Stimulated activated CD4-positive, alpha-beta T cell treated with anti-CD3 and anti-CD28 coated beads, Interleukin-15, amount 100 ng/mL, for 1 hour (primary cell): ENCODE measurements at places on chromosomes 4 and X.

DNA sequence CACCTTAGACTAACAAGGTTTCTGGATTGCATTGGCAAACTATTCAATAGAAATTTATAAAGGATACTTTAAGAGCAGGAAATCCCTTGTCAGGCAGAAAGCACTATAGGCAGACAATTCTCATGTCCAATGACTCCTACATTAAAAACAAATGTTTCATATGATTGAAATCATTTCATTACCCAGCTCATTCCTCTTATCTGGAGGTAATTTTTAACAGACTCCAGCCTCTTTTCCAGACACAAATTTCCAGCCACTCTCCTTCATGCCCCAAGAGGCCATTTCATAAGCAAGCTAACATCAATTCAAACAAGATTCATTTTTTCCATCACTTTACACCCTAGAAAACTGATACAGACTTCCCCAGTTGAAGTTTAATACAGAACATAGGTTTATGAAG lies 495.1 kb upstream of the FRG1 start:
- no peak for DNase-seq

DNA sequence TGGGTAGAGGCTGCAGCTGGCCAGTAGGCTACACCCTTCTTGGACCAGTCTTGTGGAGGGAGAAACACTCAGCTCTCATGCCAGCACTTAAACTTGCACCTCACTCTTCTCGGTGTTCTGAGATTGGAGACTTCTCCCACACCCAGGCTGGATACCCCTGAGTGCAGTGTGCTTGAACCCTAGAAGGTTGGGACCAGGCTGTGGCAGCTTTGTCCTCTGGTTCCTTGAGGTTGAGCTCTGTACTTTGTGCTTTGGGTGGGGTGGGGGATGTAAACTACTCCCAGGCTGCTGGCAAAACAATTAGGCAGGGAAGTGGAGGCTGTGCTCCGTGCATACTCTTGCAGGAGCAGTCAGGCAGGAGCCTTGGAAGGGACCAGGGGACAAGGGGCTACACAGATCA lies 143.6 kb upstream of the GNPDA2 start:
- no peak for DNase-seq

DNA sequence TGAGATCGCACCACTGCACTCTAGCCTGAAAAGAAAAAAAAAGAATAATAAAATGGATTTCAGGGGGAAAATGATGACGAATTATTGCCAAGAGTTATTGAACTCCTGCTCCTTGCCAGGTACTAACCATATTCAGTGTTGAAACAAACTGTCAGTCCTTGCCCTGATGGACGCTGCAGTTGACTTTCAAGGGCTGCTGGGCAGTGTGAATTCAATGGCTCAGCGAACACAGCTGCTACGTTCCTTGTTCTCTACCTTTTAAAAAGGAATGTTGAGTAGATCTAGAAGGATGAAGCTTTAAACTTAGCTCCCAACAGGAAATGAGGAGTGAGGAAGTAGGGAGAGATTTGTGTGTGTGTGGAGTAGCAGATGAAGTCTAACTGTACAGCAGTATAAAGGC lies 2.7 kb downstream of the LIMCH1 start:
- no peak for DNase-seq

- DNase-seq, result no peak
These were observed 82.8 kb downstream of the PHOX2B start for GRCh38 chr4:41665636-41666207.

- DNase-seq, result no peak
These were observed 68.7 kb downstream of the MCF2 start for GRCh38 chrX:139639253-139639652.

DNA sequence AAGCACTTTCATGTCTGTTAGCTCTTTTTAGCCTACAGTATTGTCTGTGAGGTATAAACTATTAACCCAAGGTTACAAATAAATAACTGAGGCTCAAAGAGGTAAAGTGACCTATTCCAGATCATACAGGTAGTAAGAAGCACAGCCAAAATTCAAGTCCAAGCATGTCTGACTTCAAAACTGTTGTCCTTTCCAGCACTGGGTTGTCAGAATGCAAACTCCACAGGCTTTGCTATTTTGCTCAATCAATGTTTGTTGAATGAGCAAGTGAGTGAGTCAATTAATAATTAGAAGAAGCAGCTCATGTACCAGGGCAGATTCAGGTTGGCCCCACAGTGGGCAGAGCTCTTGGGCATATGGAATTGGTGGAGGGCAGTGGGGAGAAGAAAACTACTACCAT lies 134.1 kb upstream of the ARHGEF9 start:
- DNase-seq, result no peak

DNA sequence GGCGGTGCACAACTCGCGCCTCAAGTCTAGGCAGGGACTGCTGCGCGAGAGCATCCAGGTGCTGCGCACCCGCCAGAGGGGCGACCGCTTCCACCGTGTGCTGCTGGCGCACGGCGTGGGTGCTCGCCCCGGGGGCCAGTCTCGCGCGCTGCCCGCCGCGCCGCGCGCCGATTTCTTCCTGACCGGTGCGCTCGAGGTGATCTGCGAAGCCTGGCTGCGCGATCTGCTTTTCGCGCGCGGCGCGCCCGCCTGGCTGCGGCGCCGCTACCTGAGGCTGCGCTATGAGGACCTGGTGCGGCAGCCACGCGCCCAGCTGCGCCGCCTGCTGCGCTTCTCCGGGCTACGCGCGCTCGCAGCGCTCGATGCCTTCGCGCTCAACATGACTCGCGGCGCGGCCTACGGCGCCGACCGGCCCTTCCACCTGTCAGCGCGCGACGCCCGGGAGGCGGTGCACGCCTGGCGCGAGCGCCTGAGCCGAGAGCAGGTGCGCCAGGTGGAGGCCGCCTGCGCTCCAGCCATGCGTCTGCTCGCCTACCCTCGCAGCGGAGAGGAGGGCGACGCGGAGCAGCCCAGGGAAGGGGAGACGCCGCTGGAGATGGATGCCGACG lies 1.3 kb downstream of the CHST7 start:
- DNase-seq, result peak; percentile 16

DNA sequence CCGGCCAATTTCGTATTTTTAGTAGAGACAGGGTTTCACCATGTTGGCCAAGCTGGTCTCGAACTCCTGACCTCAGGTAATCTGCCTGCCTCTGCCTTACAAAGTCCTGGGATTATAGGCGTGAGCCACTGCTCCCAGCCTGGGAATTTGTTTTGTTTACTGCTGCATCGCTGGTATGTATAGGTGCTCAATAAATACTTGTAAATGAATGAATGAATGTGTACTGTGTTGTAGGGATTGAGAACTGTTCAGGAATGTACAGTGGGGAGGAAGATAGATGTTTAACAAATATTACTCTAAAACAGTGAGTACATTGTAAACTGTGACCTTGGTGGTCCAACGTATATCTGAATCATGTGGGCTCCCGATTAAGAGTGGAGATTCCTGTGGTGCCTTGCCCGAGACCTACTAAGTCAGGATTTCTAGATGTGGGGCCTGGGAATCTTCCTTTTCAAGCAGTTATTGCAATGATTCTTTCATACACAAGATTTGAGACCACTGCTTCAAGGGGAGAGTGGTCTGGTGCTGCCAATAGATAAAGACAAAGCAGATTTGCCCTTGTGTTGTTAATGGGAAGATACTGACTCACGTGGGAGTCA lies 41.0 kb downstream of the WWC2 start:
- DNase-seq, result no peak

- DNase-seq, result no peak
These were observed 99.3 kb downstream of the ANXA5 start for GRCh38 chr4:121597346-121597934.

DNA sequence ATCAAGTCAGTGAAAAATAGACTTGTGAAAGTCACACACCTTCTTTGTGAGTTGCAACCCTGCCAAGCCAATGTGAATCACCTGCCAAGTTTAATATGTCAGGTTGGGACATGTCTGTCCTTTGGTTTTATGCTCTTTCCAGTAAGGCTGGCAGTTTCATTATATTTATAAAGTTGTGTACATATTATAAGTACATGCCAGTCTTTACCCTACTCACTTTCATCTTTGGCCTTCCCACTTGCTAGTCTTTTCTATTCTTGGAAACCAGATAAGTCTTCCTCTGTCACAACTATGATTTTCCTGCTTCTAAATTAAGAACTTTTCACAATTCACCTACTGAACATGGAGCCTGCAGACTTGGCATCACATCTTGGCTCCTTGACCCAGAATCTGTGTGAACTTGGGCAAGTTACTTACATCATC lies 680.7 kb upstream of the BOD1L1 start:
- no peak for DNase-seq

DNA sequence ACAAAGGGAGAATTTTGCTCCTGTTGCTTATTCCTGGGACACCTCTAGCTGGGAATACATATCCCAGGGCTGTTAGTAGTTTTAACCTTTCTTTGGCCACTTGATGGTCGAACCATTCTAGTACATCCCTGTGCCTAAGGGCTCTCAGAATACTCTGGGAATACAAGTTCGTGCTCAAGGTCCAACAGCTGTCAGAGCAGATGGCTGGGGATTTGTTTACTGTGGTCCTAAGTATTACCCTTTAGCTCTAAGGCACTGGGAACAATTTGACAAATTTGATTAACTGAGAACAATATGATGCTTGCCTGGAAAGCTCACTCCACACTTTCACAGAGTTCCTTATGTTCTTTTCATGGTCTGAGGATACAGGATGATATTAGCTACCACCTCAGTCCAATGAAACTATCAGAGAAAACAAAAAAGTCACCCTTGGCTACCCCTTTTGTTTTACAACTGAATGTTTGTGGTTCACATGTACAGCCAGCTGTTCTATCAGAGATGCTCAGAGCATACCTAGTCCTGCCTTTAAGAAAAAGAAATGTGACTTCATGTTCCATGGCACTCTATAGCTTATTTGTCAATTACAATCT lies 47.4 kb upstream of the PHOX2B start:
- no peak for DNase-seq
